ENCODE measurements at places on chromosomes 12 and 14.

- DNase-seq: no peak
These were observed 123.4 kb downstream of the TTC7B start for GRCh38 chr14:90692826-90693225.

DNA sequence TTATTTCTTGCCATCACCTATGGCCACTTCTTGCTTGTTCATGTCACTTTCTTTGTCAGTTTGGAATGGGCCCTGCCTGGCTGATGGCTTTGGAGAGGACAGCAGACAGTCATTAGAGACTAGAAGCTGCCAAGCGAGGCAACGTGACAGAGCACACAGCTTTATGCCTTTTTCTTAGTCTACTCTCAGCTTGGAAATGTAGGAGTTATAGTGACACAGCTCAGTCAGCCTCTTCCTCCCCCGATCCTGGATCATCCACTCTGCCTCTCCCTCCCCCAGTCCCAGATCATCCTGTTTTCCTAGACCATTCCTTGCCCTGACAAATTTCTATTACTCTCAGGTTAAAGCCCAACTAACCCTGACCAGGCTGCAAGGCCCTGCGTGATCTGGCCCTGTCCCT, 26.6 kb downstream of the ETV6 start:
- DNase-seq: no peak

- no peak for DNase-seq
These were observed 81.4 kb upstream of the KRAS start for GRCh38 chr12:25332143-25332542.

DNA sequence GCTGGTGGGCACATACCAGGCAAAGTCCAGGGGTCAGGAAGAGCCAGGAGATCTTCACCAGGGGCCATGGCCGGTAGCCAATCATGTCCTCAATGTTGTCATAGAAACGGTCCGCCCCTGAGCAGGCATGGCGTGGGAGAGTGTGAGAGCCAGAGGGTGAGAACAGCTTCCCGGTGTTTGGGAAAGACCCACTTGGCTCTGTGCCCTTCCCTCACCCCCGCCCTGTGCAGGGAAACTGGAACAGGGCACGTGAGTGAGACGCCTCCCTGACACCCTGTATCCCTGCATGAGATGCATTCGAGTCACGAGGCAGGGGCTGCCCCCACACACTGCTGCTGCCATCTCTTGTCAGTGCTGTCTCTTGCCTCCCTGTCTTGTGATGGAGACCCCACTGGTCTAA, 20.7 kb downstream of the SLC6A12 start:
- DNase-seq: no peak

- DNase-seq: no peak
These were observed 760.4 kb downstream of the TMEM121 start for GRCh38 chr14:106286697-106287290.

DNA sequence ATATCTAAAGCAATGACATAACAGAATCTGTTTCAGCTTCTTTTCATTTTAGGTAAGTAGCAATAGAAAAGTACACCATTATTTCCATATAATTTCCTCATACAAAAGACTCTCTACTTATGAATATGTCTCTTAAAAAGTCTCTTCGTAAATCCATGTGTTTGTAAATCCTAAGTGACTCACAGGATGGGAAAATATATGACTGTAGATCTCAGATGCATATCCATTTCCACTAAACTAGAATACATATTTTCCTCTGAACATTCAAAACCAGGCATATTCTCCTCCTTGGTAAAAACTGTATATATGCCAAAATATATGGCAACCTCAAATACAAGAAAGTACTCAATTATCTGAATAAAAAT, 93.6 kb downstream of the TXNDC16 start:
- DNase-seq: no peak

GRCh38 chr14:51512316-51512715, 139.4 kb upstream of the FRMD6 start:
- no peak for DNase-seq

- no peak for DNase-seq
These were observed 178.6 kb downstream of the EFCAB11 start for GRCh38 chr14:89775946-89776345.

DNA sequence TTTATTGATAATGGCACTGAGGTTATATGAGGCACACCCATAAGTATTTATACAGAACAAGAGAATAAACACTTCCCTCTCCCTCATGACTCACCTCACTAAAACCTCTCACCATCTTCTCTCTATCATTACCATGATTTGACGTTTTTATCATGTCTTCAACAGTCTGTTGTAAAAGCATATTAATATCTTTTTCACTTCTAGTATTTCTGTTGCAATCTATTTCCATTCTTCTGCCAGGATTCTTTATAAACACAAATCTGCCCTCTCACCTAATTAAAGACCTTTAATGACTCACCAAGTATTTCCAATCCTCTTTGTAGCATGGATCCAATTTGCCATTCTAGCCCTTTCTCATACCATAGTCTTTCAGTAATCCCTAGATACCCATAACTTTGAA, 527.7 kb downstream of the SLC16A7 start:
- no peak for DNase-seq

DNA sequence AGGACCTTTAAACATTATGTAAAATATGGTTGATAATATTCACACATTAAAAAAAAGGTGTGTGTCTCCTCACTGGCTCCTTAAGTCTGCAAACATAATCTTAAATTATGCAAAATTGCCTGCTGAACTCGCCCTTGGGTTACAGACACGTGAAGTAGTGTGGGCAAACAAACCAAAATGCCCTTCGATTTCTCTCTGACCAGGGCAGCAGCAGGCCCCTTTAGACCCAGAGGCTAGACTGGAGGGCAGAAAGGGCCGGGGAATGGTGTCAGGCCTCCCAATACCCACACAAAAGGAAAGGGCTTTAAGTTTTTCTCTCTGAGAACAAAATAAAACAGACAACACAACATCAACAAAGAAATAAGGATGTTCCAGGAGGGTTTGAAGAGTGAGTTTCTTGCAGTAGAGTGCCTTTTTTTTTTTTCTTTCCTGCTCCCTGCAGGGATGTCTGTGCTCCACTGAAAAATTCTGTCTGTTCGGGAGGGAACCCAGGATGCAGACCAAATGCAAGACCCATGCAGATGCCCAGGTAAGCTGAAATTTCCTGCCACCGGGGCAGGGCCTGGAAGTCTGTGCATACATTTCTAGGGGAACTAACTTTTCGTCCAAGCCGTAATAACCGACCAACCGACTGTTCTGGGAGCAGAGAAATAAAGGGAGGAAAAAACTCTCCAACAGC, 1.7 kb downstream of the TBX3 start:
- DNase-seq: no peak

DNA sequence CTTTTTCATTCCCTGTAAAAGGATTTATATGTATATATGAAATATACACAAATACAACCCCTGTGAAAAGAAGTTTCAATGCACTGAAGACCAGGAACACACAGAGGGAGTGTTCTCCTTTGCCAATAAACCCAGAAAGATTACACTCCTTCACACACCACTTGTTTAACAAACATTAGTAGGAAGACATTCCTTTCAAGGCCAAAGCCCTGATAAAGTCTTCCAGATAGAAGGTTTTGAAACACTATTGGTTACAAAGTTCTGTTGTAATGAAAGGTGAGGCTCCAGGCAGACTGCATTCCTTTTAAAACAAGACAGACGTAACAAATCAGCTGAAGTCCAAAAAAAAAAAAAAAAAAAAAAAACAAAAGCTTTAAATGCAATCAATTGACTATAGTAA, 81.0 kb downstream of the PTPN21 start:
- DNase-seq: no peak

- no peak for DNase-seq
These were observed 8.5 kb downstream of the TMEM233 start for GRCh38 chr12:119601877-119602733.

DNA sequence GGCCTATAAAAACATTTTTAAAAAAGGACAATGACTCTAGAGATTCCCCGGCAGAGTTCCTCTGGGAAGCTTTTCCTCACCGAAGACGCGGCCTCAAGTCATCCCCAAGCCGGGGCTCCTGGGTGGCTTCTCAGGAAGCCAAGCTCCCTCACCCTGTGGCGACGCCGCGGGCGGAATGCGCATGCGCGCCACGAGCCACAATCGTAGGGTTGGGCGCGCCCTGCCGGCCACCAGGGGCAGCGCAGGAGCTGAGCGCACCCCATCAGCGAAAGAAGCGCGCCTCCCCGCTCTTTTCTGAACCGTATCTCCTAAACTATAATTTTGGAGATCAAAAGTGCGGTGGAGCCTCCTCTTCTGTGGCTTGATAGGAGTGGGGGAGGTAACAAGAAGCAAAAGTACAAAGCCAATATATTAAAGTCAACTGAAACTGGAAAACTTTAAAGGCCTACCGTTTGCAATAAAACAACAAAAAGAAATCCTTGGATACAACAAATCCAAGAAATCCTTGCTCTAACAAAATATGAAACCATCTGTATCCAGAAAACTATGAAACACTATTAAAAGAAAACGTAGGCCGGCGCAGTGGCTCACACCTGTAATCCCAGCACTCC, 17.4 kb upstream of the CHFR start:
- DNase-seq: peak; percentile 76

DNA sequence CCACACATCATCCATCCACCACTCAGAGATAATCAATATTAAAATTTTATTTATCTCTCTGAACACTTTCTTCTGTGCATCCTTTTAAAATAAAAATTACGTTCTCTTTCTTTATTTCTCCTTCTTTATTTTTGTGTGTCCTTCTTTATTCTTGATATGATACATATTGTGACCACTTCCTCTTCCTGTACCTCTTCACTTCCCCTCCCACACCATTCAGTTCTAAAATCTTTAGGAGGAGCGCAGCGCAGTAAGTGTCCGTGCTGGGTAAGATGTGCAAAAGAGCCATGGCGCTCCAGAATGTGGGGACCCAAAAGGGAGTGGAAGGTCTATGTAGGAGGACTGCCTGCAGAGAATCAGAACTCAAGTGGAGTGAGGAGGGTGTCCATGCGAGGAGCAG, 256.7 kb downstream of the ITPR2 start:
- no peak for DNase-seq

DNA sequence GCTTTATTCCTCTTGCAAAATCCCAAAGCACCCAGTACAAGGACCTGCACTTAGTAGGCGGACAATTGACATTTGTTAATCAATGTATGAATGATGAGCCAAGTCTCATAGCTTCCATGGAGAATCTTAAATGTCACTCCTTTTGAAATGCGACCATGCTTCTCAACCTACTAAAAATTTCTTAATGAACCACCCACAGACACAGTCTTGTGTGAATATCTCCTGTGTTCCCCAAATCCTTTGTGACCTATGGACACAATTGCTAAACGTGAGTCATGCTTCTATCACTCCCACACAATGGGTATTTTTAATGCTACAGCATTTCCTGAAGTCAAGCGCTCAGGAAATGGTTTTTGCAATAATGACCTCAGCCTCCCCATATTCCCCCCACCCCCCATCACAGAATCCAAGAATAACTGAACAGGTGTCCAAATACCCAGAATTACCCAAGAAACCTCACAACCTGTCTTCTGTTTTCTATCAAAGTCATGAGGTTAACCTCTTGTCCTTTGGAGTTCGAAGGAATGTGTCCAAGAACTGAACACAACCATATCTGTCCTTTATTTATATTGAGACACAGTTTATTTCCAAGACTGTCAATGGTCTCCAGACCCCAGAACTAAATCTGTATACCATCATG, 163.6 kb upstream of the PLEKHG7 start:
- no peak for DNase-seq

DNA sequence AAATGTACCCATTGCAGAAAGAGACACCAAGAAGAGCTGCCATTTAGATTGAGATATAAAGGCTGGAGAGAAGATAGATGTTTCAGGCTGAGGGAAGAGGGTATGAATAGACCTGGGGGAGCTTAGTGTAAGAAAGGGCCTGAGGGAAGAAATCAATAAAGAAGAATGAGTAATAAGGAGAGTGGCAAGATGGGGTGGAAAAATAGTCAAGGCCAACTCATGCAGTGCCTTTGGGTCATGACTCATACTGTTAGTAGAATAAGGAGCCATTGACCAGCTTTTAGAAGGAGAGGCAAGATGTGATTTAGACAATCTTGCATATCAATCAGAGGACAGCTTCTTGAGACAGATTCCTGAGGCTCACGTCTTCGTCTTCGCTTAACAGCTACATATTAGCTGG, 287.5 kb downstream of the DUSP6 start:
- DNase-seq: no peak

DNA sequence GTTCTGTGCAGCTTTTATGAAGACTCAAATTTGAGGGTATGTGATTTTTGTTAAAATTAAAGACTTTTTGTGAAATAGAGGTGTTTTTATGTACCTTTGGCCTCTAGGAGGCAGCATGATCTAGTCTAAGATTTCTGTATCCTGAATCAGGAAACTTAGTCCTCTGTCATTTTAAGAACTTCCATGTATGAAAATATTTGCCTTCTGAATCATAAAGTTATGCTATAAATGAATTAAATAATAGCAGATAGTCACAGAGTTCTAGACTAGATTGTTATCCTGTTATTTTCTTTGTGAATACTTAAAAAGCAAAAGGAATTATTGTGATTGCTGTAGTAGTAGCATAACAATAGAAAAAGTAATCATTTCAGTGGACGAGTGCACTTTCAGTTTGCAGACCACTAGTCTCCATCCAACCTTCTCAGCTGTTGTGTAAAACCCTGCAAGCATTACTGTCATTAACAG, 56.3 kb downstream of the FGD4 start:
- no peak for DNase-seq

GRCh38 chr14:71966528-71966927, 34.3 kb downstream of the RGS6 start:
- DNase-seq: no peak

DNA sequence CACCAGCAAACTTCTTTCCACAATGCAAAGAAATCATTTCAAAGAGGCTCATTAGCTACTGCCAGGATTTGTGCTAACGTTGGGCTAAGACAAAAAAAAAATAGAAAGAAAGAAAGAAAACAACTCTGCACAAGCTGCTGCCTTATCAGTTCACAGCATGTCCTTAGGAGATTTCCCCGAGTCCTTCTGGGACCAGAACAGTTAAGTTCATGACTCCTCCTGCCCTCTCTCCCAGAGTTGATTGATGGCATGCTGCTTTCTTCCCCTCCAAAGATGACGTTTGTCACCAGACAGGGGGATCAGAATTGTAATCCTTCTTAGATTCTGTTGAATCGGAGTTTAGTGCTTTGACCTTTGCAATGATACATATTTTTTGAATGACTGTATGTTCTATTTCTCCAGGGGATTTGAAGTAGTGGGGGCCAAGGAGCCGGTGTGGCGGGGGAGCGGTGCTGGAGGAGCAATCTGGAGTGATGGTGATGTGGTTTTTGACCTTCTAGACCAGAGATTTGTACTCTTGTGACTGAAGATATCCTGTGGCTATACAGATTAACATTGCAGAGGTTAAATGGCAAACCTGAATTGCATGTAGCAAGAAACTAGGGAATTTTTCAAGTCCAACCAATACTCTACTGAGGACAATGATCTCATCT, 409.2 kb upstream of the TMPO start:
- DNase-seq: no peak

DNA sequence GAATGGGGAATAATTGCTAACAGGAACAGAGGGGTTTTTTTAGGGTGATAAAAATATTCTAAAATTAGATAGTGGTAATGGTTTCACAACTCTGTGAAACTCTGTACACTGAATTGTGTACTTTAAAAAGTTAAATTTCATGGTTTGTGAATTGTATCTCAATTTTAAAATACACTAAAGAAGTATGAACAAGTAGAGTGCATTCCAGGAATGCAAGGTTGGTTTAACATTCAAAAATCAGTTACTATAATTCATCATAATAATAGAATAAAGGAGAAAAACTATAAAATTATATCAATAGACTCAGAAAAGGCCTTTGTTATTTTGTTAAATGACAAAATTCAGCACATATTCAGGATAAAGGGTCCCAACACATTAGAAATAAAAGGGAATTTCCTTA, 11.1 kb upstream of the BATF start:
- DNase-seq: no peak

GRCh38 chr14:60107477-60107876, 15.8 kb downstream of the PCNX4 start:
- DNase-seq: no peak

Data from activated T-helper 2 cell treated with anti-CD3 and anti-CD28 coated beads, Interferon-gamma antibody, Interleukin-2, Interleukin-4, amounts not matched to agents 10 μg/mL and 5 μg/mL and 100 μg/mL, durations not matched to agents 14 hours and 24 hours and 36 hours (primary cell).